Prostate gland (tissue), 2 donors: ENCODE measurements at places on chromosomes 2 and 18.

DNA sequence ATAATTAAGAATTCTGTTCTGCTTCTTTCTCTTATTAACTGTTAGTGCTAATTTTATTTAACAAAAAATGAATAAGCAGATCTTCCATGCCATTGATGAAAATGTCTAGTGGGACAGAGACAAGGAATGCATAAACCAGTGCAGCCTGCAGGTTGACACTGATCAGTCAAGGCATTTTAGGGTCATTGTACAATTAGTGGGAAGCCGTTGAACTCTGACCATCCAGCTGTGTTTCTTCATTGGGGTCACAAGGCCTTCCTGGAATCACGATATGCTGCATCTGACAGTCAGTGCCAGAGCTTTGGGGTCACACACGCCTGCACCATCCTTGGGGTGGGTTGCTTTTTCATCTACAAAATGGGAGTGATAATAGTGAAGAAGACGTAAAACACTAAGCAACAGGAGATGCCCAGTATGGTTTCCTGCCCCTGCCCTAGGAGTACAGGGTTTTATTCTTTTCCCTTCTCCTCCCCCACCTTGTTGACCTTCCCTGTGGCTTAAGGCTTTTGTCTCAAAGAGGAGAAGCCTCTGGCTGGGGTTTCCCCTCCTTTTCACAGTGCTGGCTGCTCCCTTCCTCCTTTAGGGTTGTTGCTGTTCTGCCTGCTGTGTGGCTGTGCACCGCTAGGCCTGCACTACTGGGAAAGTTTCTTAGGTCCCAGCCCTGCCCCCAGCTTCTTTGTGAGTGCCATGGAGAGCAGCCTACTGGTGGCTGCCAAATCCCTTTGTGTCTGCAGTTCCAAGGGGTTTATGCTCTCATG, 245.6 kb downstream of the TPGS2 start:
- no peak for DNase-seq

DNA sequence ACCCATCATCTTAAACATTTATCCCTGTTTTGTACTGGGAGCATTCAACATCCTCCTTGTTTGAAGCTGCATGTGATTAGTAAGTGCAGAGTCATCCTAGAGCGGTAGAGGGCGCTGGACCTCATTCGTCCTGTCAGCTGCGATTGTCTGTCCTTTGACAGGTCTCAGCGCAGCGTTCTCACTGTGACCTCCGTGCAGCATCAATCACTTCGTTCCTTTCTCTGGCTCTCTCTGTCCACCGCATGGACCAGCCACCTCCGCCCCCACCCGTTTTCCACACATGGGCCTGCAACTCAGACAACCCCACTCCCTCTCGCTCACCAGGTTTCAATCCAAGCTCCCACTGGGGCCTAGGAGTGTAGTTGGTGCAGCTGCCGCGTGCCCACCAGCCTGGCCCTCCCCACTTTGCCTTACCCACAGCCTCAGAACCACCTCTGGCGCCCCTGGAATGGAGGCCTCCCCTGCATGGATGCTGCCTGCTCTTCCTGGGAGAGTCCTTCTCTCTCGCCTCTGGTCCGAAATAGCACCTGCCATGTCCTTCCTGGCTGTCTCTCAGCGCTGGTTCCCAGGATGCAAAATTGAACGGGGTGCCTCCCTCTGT, 90.5 kb downstream of the NDUFA10 start:
- DNase-seq = peak; percentile 64

- DNase-seq = no peak
Measured at GRCh38 chr2:27096748-27097297, 10.3 kb downstream of the KHK start.

DNA sequence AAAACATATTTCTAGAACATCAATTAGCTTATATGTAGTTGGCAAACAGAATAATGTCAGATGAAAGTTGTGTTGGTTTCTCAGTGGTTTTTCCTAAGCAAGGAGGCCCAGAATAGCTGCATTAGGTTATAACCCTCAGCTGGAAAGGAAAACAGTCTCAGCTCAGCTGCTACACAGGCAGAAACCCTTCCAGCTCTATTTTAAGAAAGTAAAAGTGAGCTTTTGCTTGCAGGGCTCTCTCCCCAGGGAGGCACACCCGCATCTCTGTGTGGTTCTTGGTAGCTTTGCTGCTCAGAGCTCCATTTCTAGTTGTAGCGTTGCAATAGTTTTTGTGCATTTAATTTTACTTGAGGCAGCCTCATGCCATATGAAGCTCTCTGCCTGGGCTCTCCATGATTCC, 54.6 kb downstream of the PIKFYVE start:
- DNase-seq = no peak

GRCh38 chr2:58107803-58108710, 61.5 kb downstream of the VRK2 start:
- DNase-seq = no peak

- DNase-seq = no peak
Measured at GRCh38 chr18:56402872-56403516, 235.4 kb downstream of the TXNL1 start.

- DNase-seq = no peak
Measured at GRCh38 chr2:197577446-197577845, 61.6 kb downstream of the MOB4 start.

DNA sequence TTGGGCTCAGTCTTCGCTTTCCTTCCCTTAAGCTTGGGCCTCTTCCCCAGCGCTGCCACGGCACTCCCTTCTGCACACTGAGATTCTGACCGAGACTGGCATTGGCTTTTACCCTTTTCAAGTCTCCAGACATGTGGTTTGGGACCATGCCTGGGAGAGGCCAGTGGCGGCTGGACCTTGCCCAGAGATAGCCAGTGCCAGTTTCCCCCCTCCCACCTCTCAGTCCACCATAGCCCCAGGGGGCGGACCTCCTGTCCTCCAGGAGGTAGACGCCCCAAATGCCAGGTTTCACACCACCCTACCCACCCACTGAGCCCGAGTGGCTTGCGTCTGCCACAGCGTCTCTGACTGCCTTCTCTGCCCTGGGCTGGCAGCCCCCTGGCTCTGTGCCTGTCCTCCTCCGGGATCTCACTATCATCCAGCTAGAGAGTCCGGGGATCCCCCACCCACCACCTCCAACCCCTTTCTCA, 47.7 kb downstream of the INPP5D start:
- no peak for DNase-seq

GRCh38 chr2:215968499-215968898, 44.9 kb downstream of the MREG start:
- no peak for DNase-seq
